Left lung (tissue), 14 donors: ENCODE measurements at places on chromosomes 11 and 22. TPM values are rescaled to one million over a fixed set of nuclear protein-coding genes. Genes with fewer than 3 reads are reported as not detected.

MYBPC3 gene
- 0.09 TPM for polyA plus RNA-seq

DNA sequence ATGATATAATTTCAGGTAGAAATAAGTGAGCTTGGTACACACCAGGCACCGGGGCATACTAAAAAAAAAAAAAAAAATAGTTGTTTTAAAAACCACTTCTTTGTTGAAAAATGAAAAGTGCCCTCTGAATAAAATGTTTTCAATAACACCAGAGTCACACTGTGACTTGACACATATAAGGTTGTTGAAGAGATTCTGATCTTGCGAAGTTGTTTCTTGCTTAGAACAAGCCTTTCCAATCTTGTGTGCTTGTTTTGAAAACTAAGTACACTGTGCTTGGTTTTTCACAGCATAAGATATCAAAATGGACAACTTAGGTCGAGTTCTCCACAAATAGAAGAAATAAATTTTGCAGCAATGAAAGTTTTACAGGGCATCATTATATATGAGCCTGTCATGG is 17.0 kb downstream of the PDGFD start:
- no peak for DNase-seq
- no peaks in the 10 kb centered on the region for H3K36me3 ChIP-seq
- H3K27me3 ChIP-seq: no peaks in the 10 kb centered on the region
- no peaks in the 10 kb centered on the region for H3K4me1 ChIP-seq
- H3K27ac ChIP-seq: no peak overlapping the region

ALDH3B2 gene
- 1.7 TPM for polyA plus RNA-seq

DNA sequence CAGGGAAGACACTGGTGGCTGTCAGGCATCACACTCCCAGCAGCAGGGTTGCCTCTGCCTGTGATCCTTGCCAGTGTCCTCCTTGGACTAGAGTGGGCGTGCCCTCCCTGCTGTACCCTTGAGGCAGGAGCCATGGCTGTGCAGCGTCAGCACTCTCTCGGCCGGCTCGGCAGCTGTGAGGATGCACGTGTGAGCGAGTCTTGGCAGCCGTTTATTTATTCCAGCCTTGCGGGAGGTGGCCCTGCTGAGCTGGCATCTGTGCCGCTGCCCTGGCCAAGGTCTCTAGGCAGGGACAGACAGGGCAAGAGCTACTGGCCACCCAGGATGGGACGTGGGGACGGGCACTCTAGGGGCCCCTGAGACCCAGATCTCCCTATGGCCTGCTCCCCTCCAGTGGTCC is 33.9 kb downstream of the TSPAN4 start:
- H3K36me3 ChIP-seq: peaks cover 24% of the 10 kb centered on the region
- H3K27ac ChIP-seq: no peak overlapping the region
- DNase-seq: no peak
- H3K27me3 ChIP-seq: no peaks in the 10 kb centered on the region
- no peak overlapping the region for H3K4me3 ChIP-seq

DNA sequence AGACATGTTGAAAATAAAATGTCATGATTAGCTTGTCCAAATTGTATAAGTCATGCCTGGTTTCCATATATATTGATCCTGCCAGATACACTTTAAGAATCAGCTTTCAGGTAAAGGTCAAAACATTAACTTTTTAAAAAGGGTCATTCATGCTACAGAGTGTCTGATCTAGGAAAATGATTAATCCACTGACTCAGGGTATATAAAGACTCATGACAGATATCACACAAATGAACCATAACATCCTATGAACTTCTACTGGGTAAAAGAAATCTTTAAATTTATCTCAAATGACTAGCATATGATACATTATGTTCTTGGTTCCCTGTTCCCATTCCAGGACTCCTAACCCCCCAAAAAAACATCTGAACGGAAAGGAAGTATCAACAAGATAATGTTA is 11.7 kb downstream of the MRTFA start:
- no peaks in the 10 kb centered on the region for H3K27me3 ChIP-seq
- DNase-seq: no peak
- H3K27ac ChIP-seq: no peak overlapping the region
- H3K4me1 ChIP-seq: no peaks in the 10 kb centered on the region
- no peak overlapping the region for H3K4me3 ChIP-seq
- H3K36me3 ChIP-seq: no peaks in the 10 kb centered on the region

DNA sequence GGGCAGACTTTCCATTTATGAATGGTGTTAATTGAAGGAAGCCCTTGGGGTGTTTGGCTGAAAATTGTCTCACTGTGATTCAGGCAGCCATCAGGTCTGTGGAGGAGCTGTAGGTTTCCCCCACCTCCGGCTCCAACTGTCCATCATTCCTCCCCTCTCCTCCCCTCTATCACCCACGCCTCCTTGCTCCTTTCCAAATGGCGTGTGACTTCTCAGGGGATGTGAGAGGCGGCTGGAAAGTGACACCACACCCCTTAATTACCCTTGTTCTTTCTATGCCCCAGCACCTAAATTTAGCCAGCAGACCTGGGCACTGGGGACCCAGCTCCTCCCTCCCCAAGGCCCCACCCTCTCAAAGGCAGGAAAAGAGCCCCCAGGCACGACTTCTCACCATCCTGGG is 38.1 kb upstream of the SYT7 start:
- no peak overlapping the region for H3K27ac ChIP-seq
- H3K4me1 ChIP-seq: no peaks in the 10 kb centered on the region
- no peaks in the 10 kb centered on the region for H3K36me3 ChIP-seq
- H3K4me3 ChIP-seq: no peak overlapping the region
- H3K27me3 ChIP-seq: peaks cover 17% of the 10 kb centered on the region

- no peaks in the 10 kb centered on the region for H3K27me3 ChIP-seq
- H3K36me3 ChIP-seq: no peaks in the 10 kb centered on the region
- H3K4me1 ChIP-seq: no peaks in the 10 kb centered on the region
Measured at GRCh38 chr11:115290893-115291292, 213.3 kb downstream of the CADM1 start.

DNA sequence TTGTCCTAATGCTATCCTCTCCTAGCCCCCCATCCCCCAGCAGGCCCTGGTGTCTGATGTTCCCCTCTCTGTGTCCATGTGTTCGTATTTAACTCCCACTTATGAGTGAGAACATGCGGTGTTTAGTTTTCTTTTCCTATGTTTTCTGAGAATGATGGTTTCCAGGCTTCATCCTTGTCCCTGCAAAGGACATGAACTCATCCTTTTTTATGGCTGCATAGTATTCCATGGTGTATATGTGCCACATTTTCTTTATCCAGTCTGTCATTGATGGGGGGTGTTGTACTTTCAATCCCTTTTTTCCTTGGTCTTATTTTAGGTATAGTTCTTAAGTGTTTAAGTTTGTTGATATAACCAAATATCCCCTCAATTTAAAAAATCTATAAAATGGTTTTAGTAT is 23.9 kb downstream of the EP300 start:
- no peaks in the 10 kb centered on the region for H3K36me3 ChIP-seq
- H3K4me1 ChIP-seq: no peaks in the 10 kb centered on the region
- no peak overlapping the region for H3K4me3 ChIP-seq
- DNase-seq: no peak
- no peaks in the 10 kb centered on the region for H3K27me3 ChIP-seq

ARAP1 gene
- polyA plus RNA-seq: 80.0 TPM

GRCh38 chr22:30823015-30823370 is 128.3 kb downstream of the OSBP2 start:
- H3K36me3 ChIP-seq: no peaks in the 10 kb centered on the region
- DNase-seq: no peak
- peaks cover 11% of the 10 kb centered on the region for H3K4me1 ChIP-seq
- H3K27ac ChIP-seq: no peak overlapping the region
- peaks cover 70% of the 10 kb centered on the region for H3K27me3 ChIP-seq

- H3K4me1 ChIP-seq: peaks cover 34% of the 10 kb centered on the region
- DNase-seq: no peak
- H3K27me3 ChIP-seq: no peaks in the 10 kb centered on the region
- H3K4me3 ChIP-seq: no peak overlapping the region
- no peak overlapping the region for H3K27ac ChIP-seq
- no peaks in the 10 kb centered on the region for H3K36me3 ChIP-seq
Measured at GRCh38 chr22:23177197-23177596, 3.1 kb upstream of the BCR start.

DNA sequence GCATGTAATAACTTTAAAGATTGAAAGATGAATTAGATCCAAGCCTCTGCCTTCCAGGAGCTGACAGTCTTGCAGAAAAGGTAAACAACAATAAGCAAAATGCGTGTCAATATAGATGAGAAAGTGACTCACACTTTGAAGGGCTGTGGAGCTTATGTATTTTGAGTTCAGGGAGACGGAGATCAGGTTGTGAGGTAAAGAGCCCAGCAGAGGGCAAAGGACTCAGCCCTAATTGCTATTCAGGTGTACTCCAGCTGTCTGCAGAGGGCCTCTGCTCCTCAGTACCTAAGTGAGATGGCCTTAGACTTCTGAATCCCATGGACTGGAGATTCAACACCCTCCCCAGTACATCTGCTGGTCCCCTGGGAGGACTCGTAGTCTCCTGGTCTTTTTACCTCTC is 22.9 kb upstream of the CTR9 start:
- H3K4me1 ChIP-seq: no peaks in the 10 kb centered on the region
- H3K4me3 ChIP-seq: no peak overlapping the region
- no peak for DNase-seq
- peaks cover 20% of the 10 kb centered on the region for H3K27me3 ChIP-seq

VSIG10L2 gene
- not detected for polyA plus RNA-seq

DNA sequence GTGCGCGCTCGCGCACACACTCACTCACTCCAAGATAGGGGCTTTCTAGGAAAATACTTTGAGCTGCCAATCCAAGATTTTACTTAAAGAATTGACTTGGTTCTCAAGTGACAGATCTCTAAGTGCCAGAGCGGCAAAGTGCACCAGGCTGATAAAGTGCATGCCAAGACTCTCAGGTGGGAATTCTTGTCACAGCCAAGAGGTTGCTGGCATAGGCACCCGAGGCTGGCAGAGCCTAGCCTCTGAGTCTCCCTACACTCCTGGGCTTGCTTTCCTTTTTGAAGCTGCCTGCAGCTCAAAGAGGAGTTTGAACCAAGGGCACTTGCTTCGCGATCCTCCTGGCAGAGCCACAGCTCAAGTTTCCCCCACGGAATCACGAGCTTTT is 2.5 kb upstream of the ADM start:
- peaks cover 74% of the 10 kb centered on the region for H3K4me1 ChIP-seq
- no peaks in the 10 kb centered on the region for H3K36me3 ChIP-seq
- H3K4me3 ChIP-seq: peak overlapping the region; percentile 59
- peaks cover 37% of the 10 kb centered on the region for H3K27me3 ChIP-seq
- peak overlapping the region; percentile 94 for H3K27ac ChIP-seq

- no peaks in the 10 kb centered on the region for H3K27me3 ChIP-seq
- no peak overlapping the region for H3K27ac ChIP-seq
- H3K36me3 ChIP-seq: no peaks in the 10 kb centered on the region
- H3K4me1 ChIP-seq: peaks cover 15% of the 10 kb centered on the region
Measured at GRCh38 chr11:64100360-64100759, 64.6 kb downstream of the FLRT1 start.

KCNK4 gene
- not detected for polyA plus RNA-seq

DNA sequence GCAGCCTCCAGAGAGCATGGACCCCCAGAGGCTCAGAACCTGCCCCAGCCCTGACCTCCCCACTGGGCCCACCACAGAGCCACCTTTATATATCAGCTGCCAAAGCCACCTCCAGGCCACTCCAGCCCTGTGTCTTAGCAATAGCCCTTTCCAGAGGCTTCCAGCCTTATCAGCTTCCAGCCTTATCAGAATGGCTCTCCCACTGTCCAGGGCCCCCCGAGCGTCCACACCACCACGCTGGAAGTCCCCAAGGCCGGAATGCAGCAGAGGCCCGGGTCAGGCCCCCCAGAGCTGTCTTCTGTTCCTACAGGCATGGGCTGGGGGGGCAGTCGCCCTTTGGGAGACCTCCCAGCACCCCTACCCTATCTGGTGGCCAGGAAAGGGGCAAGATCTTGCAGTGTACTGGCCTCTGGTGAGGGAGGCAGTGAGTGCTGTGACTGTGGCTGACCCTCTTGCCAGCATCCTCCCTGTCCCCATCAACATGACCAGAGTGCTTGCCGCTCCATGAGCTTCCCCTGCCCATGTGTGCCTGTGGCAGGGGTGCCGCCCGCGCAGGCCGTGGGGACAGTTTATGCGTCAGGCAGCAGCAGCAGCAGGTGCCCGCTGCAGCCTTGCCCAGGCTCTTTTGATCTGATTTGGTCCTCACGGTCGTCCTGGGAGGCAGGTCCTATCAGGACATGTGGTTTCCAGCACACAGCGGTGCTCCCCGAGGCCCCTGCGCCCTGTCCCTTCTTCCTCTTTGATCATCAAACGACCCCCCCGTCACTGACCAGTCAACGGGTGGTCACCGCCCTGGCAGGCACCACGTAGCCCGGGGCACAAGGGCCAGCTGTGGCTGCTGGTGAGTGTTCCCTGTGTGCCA is 15.9 kb downstream of the OSBPL5 start:
- H3K4me3 ChIP-seq: no peak overlapping the region
- peaks cover 14% of the 10 kb centered on the region for H3K4me1 ChIP-seq
- H3K27me3 ChIP-seq: no peaks in the 10 kb centered on the region
- no peak for DNase-seq
- no peaks in the 10 kb centered on the region for H3K36me3 ChIP-seq

DNA sequence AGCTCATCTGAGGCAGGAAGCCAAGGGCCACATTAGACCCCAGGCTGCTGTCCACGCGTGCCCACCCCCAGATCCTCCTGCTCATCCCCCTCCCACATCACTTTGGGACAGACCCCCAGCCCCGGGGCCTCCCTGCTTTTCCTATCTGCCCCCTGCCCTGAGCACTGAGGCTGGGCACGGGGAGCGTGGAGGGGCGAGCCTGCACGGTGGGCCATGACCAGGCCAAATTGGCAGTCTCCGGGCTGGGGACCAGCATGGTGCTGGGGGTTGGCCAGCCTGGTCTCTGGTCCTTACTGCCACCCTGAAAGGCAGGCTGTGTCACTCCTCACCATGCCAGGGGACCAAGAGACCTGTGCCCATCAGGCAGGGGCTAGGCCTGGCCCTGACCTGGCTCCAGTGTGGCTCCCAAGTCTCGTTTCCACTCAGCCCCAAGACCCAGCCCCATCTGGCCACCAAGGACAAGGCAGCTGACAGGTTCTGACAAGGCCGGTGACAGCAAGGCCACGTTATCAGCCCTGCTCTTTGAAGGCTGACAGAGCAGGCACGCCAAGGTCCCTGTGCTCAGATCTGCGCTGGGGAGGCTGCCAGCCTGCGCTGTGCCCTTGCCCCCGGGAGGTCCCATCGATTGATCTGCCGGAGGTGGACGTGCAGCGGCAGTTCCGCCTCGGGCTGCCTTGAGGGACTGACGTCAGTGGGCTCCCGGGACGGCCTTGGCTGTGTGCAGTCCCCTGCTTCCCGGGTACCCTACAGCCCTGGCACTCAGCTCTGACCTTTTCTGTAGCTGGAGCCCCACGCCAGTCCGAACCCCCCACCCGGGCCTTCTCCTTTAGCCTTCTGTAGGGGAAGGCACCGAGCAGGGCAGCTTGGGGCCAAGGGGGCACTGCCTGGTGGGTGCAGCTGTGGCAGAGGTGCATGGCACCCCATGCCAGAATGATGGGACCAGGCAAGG is 3.6 kb downstream of the TNNI2 start:
- no peaks in the 10 kb centered on the region for H3K36me3 ChIP-seq
- H3K27me3 ChIP-seq: no peaks in the 10 kb centered on the region
- peak; percentile 28 for DNase-seq
- H3K4me3 ChIP-seq: no peak overlapping the region

- H3K27me3 ChIP-seq: no peaks in the 10 kb centered on the region
- DNase-seq: no peak
- H3K4me1 ChIP-seq: peaks cover 30% of the 10 kb centered on the region
- no peak overlapping the region for H3K4me3 ChIP-seq
Measured at GRCh38 chr22:45208993-45209838, 31.5 kb downstream of the KIAA0930 start.

CCDC89 gene
- polyA plus RNA-seq: 6.2 TPM

GRCh38 chr22:20267441-20268278 is 458 bp downstream of the RTN4R start:
- DNase-seq: no peak
- peak overlapping the region; percentile 48 for H3K4me3 ChIP-seq
- no peak overlapping the region for H3K27ac ChIP-seq
